ENCODE measurements at places on chromosomes 3 and 15. TPM values are rescaled to one million over a fixed set of nuclear protein-coding genes. Genes with fewer than 3 reads are reported as not detected.

Gene DPPA2
- total RNA-seq, result not detected

Gene ZNF639
- 119 TPM for total RNA-seq

Gene IL16
- 0.82 TPM for total RNA-seq

Gene ZNF774
- 4.5 TPM for total RNA-seq

Gene ACVR2B
- 44.0 TPM for total RNA-seq

Gene C3orf49
- total RNA-seq, result not detected

Gene EFCC1
- total RNA-seq, result 0.41 TPM

Gene TMEM108
- total RNA-seq, result 18.3 TPM

Gene SH2D7
- not detected for total RNA-seq

Gene IQCB1
- 27.7 TPM for total RNA-seq

Gene PTH1R
- total RNA-seq, result 2.0 TPM

Gene STRIT1
- 0.82 TPM for total RNA-seq

GRCh38 chr3:55000546-55000945, 72.7 kb upstream of the LRTM1 start:
- DNase-seq, result peak; percentile 39

DNA sequence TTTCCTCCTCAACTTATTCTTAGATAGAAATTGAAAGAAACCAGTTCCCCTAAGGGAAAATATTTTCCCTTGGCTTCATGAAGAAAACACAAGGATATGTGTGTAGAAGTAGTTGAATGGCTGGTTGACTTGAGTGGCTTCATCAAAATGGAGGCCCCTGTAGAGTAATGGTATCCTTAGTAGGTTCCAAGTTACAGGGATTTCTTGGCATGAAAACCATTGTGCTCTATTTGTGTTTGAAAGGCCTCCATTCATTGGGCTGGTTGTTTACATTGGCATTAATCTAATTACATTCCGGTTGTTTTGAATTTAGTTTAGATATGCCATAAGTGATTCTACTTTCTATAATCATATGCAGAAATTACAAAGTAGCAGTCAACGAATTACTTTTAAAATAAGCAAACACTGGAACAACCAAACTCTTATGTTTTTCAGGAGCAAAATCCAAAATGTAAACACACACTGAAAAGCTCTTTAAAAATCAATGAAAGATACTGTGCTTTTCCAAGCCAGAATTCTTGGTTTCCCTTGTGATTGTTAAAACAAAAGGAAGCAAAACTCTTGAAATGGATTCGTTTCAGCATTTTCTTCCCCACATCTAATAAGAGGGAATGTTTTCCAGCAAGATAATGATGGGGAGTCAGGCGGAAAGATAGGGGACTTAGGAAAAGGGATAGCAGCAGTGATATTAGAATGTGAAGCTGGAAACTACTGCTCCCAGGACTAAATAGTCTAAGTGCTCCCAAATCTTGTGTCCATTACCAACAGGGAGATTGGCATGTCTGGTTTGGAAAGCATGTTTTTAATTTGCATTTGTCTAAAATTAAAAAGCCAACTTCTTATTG, 77.0 kb downstream of the EPHA3 start:
- DNase-seq, result no peak

DNA sequence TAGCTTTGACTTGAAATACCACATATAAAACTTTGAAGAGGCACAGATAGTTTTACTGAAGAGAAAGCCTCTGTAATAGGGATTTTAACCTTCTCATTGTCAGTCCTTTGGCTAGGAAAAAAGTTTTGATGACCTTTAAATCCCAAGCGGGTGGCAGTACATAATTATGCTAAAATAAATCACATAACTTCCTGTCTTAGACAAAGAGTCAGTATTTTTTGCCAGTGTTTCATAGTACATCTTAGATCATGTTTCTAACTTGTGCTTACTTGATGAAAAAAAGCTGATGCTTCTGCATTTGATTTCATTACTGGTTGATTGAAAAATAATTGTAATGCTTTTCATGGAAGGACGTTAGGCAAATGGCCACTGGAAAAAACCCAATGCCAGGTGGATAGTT, 5.8 kb downstream of the ST3GAL6 start:
- no peak for DNase-seq

- no peak for DNase-seq
These were observed 565.6 kb upstream of the AGTR1 start for GRCh38 chr3:148131990-148132638.

DNA sequence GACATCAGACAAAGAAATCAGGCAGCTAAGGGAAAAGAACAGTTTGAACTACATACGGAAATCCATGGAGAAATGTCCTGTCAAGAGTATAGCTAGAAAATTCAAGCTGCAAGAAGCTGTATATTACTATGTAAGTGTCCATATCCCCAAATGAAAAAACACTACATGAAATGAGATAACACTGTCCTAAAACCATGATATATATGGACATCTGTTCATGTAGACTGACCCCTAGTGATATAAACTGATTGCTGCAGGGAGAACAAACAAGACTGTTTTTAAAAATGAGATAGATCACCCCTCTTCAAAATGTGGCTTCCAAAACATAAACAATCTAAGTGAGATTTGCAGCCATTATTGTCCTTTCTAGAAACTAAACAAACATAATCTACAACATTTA, 985.6 kb downstream of the EPHA3 start:
- peak; percentile 4 for DNase-seq

GRCh38 chr15:69734699-69735098, 282.1 kb downstream of the RPLP1 start:
- no peak for DNase-seq

DNA sequence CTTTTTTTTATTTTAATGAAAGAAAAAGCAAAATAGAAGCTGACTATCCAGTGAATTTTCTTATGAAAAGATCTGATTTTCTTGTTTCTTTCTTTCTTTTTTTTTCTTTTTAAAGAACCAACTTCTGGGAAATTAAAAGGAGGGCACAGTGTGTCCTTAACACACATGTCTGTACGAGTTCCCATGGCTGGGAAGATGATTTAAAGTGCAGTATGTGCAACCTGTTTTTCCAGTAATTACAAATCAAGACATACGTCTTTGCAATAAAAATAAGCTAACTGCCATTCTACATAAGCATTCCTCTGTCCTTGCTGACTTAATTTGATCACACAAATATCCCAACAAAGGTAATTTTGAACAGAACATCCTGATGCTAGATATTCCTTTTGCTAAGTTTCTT, 416.1 kb downstream of the ROBO1 start:
- no peak for DNase-seq

DNA sequence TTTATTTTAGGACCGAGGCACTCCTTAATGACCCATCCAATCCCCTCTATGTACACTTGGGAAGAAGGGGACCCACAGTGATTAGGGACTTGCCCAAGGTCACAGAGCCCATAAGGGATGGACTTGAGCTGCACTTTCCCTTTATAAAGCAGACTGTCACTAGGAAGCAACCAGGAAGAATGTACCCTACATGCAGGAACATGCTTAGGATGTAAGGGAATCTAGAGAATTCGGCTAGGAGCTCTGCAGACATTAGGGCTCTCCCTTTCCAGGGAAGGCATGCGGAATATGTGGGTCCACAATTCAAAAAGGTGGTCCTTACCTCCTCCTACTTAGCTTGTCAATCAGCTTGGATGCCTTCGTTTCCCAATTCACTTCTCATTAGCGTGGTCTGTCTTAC, 78.7 kb downstream of the TMEM266 start:
- no peak for DNase-seq

DNA sequence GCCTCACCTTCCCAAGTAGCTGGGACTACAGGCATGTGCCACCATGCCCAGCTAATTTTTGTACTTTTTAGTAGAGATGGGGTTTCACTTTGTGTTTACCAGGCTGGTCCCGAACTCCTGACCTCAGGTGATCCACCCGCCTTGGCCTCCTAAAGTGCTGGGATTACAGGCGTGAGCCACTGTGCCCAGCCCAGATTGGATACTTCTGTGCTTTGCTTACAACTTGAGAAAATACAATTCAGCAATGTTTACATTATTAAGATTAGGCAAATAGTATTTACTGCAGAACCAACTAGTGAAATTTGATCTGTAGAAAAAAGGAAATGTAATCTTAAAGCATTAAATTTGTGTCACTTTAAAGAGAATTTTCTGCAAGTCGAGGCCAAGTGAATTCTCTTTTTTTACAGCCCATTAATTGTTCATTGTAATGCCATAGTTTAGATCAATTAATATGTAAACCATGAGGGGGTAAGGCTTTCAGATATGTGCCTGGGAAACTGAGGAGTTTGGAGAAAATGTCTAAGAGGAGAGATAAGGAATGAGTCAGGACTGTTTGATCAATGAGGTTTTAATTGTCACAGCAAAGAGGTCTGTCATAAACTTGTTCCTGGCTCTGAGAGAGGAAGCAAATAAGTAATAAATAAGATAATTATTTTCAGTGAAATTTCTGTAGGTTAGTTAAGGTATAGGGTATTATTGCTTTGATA, 15.3 kb downstream of the PYDC2 start:
- no peak for DNase-seq

DNA sequence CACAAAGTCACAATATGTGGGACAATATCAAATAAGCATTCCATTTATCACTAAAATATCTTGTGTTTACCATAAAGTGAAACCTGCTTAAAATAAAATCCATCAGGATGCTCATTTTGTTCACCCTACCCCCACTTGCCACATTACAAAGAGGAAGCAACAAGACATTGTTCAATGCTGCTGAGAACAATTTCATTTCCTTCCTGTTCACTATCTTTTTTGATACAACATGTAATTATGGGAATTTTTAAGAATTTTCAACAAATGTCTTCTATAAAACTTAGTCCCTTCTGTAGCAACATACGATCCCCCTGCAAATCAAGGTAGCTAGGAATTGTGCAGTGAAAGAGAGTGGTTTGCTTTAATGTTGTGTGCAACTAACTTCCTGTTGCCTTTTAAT, 34.9 kb upstream of the GPR160 start:
- DNase-seq, result no peak

GRCh38 chr3:128495435-128495970, 2.5 kb upstream of the GATA2 start:
- DNase-seq, result no peak

DNA sequence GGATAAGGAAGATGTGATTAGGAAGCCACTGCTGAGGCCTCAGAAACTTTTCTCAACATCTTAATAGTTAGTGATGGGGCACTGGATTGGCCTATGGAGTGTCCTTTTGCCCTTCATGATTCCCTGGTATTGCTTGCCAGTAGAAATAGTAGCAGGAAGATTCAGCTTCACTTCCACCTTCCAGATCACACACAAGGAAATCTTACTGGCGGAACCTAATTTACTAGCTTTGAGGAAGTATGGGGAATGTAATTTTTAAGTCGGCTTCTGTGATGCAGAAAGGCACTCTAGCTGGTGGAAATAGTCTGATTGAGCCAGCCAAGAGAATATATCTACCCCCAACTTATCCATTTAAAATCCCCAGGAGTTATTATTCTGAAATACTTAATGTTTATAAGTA, 46.5 kb downstream of the LPP start:
- no peak for DNase-seq

- DNase-seq, result no peak
These were observed 68.8 kb downstream of the VGLL3 start for GRCh38 chr3:86921971-86922680.

GRCh38 chr3:10882851-10883250, 66.8 kb downstream of the SLC6A11 start:
- DNase-seq, result no peak

GRCh38 chr3:62372621-62373041, 719 bp downstream of the FEZF2 start:
- DNase-seq, result no peak

- DNase-seq, result no peak
These were observed 303.0 kb downstream of the RBMS3 start for GRCh38 chr3:29583861-29584260.

GRCh38 chr3:120659285-120659684, 22.8 kb downstream of the HGD start:
- DNase-seq, result no peak

- DNase-seq, result no peak
These were observed 185.8 kb upstream of the IL12A start for GRCh38 chr3:159802864-159803263.

DNA sequence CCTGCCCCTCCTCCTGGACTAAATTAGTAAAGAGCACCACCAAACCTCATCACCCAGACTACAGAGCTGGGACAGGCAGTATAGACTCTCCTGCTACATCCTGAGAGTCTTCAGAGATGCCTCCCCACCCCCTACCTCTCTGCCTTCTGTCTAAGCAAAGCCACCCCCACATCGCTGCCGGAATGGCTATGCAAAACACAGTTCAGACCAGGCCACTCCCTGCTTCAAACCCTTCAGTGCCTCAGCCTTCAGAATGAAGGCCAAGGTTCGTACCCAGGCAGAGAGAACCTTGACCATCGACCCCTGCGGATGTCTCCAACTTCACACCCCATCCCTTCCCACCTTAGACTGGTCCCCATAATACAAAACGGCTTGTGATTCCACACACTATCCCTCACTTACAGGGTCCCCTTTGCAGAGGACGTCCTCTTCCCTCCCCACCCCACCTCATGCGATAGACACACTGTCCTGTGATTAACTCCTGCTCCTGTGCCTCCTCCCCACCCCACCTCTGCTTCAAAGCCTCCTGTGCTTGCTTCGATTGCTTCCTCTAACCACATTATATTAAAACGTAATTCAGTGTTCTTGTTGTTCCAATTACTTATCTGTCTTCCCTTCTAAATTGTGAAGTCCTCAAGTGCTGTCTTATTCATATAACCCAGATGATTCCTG, 175.3 kb downstream of the UACA start:
- DNase-seq, result no peak

- peak; percentile 46 for DNase-seq
These were observed 1.8 kb downstream of the HES1 start for GRCh38 chr3:194137506-194138474.

DNA sequence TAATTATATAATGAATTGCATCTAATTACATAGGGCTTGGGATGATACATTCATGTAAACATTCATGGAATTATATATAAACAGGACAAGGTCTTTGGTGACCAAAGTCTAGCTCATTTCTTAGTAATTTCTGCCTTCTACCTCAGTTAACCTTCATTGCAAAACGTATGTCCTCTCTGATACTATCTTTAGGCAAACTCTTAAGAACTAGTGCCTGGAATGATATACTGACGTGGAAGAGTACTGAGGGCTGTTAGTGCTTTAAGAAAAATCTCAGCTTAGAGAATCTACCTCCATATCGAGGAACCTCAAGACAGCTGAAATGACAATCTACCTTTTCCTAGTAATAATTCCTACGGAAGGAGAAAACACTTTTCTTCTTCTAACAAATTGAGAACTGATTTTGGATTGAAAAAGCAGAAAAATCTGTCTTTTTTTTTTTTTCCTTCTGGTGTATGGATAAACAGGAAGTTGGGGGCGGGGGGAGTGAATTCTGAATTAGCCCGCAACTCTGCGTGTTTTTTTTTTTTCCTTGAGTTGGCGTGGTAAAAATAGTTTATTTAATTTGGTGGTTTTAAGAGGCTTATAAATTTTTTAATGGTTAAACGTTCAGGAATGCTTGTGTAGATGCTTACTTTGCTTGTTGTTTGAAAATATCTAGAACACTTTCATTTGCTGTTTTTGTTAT, 43.2 kb downstream of the RARB start:
- DNase-seq, result no peak

DNA sequence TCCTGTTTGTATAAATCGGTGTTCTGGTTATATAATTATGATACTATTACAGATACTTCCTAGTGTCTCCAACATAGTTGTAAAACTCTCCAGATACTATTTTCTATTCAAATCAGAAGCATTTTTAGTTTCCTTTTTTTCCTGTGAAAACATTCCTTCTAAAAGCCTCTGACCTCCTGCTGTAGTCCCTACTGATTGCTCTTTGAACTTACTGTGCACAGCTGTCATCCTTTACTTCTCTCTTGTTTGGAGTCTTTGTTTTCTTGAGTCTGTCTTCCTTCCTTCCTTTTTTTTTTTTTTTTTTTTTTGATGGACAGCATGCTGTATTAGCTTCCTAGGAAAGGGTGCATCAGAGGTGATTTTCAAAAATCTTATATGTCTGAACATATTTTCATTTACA, 28.9 kb downstream of the NR2C2 start:
- no peak for DNase-seq

- no peak for DNase-seq
These were observed 64.1 kb downstream of the CFAP44 start for GRCh38 chr3:113377158-113377557.
